Stomach (tissue), 19 donors: ENCODE measurements at places on chromosomes 2 and 18. TPM values are rescaled to one million over a fixed set of nuclear protein-coding genes. Genes with fewer than 3 reads are reported as not detected.
A peak's percentile ranks its signal among the peaks of the same experiment; 100 is the strongest.

Gene LOXHD1
- not detected for total RNA-seq

Gene CCBE1
- total RNA-seq = 2.9 TPM

Gene FSHR
- not detected for total RNA-seq

Gene DSEL
- 8.7 TPM for total RNA-seq

Gene POTEC
- not detected for total RNA-seq

DNA sequence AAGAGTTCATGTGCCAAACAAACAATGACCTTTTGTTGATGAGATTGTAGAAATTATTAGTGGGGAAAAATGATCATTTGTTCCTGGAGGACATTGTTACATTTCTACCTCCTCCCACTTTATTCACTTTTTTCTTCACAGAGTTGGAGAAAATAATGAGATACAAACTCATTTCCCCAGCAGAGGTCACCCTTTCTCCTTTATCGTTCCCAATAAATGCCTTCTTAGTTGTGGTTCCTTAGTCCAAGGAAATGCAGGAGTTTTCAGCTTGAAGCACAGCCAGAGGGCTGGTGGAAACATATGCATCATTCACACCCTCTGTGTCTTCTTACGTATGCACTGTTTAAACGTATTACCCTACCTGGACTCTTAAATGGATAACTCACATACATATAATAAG lies 108.8 kb downstream of the SLC4A3 start:
- no peaks in the 10 kb centered on the region for H3K36me3 ChIP-seq
- no peaks in the 10 kb centered on the region for H3K4me1 ChIP-seq
- H3K27ac ChIP-seq = no peak overlapping the region
- no peak overlapping the region for H3K4me3 ChIP-seq
- H3K27me3 ChIP-seq = peaks cover 26% of the 10 kb centered on the region

DNA sequence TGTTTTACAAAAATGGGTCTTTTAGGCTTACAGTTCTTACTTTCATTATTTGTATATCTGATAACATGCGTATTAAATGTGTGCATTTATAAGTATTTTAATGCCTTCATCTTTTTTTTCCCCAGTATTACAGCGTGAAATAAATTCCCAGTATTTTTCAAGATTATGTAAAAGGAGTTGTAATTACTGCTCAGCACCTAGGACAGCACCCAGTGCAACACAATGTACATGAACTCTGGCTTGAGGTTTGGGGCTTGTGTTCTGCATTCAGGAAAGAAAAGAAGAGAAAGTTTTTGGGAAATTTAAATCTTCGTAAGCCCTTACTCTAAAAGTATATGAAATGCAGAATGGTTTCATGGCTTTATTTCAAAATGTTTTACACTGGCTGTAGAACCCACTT lies 16.7 kb downstream of the ZNF638 start:
- no peak overlapping the region for H3K27ac ChIP-seq
- no peak overlapping the region for H3K4me3 ChIP-seq
- peak; percentile 73 for DNase-seq
- no peaks in the 10 kb centered on the region for H3K27me3 ChIP-seq

GRCh38 chr2:204078003-204078698 lies 141.6 kb downstream of the ICOS start:
- no peak overlapping the region for H3K4me3 ChIP-seq
- H3K36me3 ChIP-seq = no peaks in the 10 kb centered on the region
- DNase-seq = no peak
- H3K4me1 ChIP-seq = no peaks in the 10 kb centered on the region

- H3K36me3 ChIP-seq = no peaks in the 10 kb centered on the region
- no peak overlapping the region for H3K4me3 ChIP-seq
- H3K27ac ChIP-seq = no peak overlapping the region
- DNase-seq = no peak
Observed at GRCh38 chr18:10926621-10927161, 222.7 kb downstream of the PIEZO2 start.

- no peaks in the 10 kb centered on the region for H3K4me1 ChIP-seq
- no peak overlapping the region for H3K4me3 ChIP-seq
- no peaks in the 10 kb centered on the region for H3K36me3 ChIP-seq
- H3K27ac ChIP-seq = no peak overlapping the region
Observed at GRCh38 chr2:53510401-53510800, 257.2 kb upstream of the CHAC2 start.

DNA sequence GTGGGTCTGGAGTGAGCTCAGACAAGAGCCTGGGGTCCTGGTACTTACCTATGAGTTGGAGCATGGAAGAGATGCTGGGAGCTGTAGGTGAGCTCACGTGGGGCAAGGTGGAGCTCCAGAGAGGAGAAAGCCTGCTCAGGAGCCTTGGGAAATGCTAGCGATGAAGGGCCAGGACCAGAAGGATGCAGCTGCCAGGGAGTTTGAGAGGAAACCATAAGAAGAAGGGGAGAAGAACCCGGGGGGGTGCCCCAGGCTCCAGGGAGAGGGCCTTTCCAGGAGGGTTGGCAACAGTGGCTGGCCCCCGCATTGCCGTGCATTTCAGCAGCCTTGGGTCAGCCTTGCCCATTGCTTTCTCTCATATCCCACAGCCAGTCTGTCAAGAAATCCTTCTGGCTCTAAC lies 268.7 kb downstream of the GLI2 start:
- DNase-seq = no peak
- H3K36me3 ChIP-seq = no peaks in the 10 kb centered on the region
- no peaks in the 10 kb centered on the region for H3K27me3 ChIP-seq
- no peak overlapping the region for H3K27ac ChIP-seq

DNA sequence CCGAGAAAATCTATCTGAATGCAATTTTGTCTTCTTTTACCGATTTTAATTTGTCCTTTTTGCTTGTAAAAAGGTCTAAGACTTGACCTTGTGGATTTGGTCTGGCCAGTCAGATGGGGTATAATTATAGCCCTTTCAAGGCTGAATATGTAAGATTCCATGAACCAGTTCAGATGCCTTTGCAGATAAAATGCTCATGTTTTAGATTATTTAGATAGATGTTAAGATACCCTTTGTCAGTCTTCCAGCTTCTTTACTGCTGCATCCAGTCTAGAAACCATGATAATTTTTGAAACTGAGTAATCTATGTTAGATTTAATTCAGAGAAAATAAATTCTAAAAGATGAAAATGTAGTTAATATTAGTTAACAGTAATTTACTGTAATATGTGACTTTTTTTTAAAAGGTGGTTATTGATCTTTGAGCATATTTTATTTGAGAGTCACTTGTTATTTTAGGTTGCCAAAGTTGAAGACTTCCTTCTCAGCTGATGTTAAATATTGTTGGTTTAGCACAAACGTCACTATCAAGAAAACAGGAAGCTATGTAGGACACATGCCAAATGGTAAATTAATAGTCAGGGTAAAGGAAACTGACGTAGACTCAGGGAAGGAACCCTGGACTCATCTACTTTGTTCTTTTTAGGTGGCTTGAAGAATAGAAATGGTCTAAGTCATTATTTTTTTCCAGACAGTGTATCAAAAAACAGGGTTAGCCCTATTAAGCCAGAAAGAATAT lies 29.8 kb downstream of the BABAM2 start:
- H3K27me3 ChIP-seq = no peaks in the 10 kb centered on the region
- DNase-seq = peak; percentile 80
- no peak overlapping the region for H3K27ac ChIP-seq
- H3K4me1 ChIP-seq = peaks cover 35% of the 10 kb centered on the region
- no peak overlapping the region for H3K4me3 ChIP-seq
- no peaks in the 10 kb centered on the region for H3K36me3 ChIP-seq
